Osteocyte (in vitro differentiated cells): ENCODE measurements at places on chromosomes 13 and 19. TPM values are rescaled to one million over a fixed set of nuclear protein-coding genes. Genes with fewer than 3 reads are reported as not detected.
A peak's percentile ranks its signal among the peaks of the same experiment; 100 is the strongest.

The OR10H1 gene
- not detected in 2 replicates for total RNA-seq

DNA sequence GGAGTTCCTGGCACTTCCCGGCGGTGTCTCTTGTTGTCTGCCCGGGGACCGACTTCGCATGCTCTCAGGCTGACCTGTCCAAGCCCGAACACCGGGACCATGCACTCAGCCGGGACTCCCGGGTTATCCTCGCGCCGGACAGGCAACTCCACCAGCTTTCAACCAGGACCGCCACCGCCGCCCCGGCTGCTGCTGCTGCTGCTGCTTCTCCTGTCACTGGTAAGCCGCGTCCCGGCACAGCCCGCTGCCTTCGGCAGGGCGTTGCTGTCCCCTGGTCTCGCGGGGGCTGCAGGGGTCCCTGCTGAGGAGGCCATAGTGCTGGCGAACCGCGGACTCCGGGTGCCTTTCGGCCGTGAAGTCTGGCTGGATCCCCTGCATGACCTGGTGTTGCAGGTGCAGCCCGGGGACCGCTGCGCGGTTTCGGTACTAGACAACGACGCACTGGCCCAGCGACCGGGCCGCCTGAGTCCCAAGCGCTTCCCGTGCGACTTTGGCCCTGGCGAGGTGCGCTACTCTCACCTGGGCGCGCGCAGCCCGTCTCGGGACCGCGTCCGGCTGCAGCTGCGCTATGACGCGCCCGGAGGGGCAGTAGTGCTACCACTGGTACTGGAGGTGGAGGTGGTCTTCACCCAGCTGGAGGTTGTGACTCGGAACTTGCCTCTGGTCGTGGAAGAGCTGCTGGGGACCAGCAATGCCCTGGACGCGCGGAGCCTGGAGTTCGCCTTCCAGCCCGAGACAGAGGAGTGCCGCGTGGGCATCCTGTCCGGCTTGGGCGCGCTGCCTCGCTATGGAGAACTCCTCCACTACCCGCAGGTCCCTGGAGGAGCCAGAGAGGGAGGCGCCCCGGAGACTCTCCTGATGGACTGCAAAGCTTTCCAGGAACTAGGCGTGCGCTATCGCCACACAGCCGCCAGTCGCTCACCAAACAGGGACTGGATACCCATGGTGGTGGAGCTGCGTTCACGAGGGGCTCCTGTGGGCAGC lies 661 bp downstream of the FREM2 start:
- peak; percentile 86 for DNase-seq

GRCh38 chr19:55247621-55248099 lies 11.2 kb downstream of the PPP6R1 start:
- DNase-seq = no peak

DNA sequence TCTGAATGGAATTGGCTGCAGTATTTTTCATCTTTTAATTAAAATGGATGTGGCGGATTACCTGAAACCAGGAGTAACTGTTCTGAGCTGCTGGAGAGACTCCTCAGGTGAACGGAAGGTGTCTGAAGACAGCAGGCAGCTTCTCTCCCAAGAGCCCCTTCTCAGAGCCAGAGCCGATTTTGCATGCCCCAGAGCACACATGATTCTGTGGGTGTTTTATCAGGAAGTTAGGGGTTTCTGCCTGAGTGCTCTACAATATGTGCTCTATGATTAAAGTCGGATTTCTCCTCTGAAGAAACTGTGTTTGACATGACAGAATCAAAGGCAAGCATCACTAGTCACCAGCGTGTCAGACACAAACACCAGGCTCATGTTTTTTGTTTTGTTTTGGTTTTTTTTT lies 60.7 kb upstream of the MCF2L start:
- no peak for DNase-seq

DNA sequence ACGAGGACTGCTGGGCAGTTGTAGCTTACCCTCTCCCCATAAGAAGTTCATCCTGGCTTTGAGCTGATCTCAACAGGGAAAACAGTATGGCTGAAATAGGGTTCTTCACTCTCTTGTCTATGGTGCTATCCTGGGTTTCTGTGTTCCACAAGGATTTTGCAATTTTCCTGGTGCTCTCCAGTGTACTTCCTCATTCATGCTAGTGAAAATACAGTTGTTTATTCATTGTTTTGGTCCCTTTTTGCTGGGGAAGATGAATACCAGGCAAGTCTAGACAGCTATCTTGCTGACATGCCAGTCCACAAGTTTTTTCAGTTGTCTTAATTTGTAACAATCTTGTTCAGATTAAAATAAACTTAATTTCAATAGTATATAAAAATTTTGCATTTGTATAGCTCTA lies 306.5 kb downstream of the DLEU7 start:
- no peak for DNase-seq

DNA sequence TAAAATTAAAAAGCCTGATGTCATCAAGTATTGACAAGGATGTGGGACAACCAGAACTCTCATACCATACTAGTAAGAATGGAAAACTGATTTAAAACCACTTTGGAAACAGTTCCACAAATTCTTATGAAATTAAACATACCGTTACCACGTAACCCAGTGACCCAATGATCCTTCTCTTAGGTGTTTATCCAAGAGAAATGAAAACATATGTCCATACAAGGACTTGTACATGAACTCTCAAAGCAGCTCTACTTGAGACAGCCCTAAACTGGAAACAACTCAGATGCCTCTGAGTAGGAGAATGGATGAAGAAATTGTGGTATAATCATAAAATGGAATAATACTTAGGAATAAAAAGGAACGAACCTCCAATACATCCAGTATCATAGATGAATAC lies 27.6 kb downstream of the SLC6A16 start:
- no peak for DNase-seq

GRCh38 chr13:48592688-48593049 lies 59.8 kb upstream of the RCBTB2 start:
- DNase-seq = no peak

DNA sequence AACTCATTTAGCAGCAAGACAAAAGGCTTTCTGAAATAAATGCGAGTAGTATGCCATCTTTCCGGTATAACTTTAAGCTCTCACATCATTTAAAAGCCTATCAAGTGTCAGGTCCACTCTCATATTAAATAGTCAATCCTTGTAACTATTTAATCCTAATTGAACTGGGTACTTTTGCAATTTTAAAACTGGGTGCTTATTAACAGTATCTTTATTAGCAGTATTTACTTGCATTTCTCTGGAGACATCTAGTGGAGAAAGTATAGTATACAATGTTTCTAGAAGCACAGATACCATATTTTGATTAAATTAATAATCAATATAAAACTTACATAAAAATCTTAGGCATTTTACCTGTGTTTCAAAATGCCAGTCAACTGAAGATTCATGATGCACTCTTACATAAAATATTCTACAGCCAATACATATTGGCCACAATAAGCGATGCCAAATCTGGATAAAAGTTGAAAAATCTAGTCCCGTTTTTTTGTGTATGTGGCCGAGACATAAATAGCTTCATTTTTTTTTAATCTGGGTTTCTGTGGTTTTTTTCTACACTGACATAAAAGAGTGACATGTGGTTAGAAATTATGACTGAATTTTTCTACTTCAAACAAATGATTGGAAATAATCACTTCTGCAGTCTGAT lies 4.3 kb upstream of the POSTN start:
- DNase-seq = no peak

- DNase-seq = no peak
Observed at GRCh38 chr19:6297202-6297601, 17.4 kb upstream of the MLLT1 start.

DNA sequence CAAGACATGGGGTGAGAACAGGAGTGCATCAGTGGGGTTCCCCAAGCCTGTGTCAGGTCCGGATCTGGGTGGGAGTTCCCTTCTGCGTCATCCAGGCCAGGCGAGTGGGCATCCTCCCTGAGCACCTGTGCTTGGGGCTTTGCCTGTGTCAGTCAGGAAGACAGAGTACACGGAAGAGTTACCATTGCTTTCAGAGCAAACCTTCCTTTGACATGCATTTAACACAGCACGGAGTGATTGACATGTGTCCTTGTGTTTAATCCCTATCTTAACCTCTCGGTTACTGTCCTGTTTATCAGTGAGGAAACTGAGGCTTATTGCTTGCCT lies 47.6 kb downstream of the CAPN12 start:
- no peak for DNase-seq

DNA sequence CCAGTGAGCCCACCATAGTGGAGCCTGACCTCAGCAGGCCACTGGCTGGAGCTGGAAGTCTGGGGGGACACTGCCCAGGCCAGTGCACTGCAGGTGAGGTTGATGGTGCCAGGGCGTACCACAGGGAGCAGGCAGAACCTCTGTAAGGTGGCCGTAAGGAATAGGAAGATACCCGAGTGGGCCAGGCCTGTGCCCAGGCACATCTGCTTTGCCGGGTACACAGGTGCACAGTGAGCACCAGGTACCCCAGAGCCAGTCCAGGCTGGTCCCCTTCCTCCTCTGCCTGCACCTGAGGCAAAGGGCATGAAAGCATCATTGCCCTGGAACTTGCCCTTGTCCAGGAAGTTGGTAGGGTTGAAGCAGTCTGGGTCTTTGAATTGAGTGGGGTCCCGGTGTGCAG lies 9.5 kb downstream of the EGLN2 start:
- DNase-seq = no peak

- no peak for DNase-seq
Observed at GRCh38 chr13:37515226-37515625, 83.3 kb downstream of the POSTN start.

- DNase-seq = no peak
Observed at GRCh38 chr13:97468331-97468730, 34.4 kb downstream of the RAP2A start.

- DNase-seq = peak; percentile 86
Observed at GRCh38 chr13:44904967-44905366, 84.3 kb downstream of the NUFIP1 start.

GRCh38 chr19:36488118-36488845 lies 1.1 kb downstream of the ZNF566 start:
- no peak for DNase-seq

- DNase-seq = no peak
Observed at GRCh38 chr19:13104360-13104847, 1.7 kb upstream of the LYL1 start.

The COL5A3 gene
- 68.7 and 80.9 TPM in 2 replicates for total RNA-seq

DNA sequence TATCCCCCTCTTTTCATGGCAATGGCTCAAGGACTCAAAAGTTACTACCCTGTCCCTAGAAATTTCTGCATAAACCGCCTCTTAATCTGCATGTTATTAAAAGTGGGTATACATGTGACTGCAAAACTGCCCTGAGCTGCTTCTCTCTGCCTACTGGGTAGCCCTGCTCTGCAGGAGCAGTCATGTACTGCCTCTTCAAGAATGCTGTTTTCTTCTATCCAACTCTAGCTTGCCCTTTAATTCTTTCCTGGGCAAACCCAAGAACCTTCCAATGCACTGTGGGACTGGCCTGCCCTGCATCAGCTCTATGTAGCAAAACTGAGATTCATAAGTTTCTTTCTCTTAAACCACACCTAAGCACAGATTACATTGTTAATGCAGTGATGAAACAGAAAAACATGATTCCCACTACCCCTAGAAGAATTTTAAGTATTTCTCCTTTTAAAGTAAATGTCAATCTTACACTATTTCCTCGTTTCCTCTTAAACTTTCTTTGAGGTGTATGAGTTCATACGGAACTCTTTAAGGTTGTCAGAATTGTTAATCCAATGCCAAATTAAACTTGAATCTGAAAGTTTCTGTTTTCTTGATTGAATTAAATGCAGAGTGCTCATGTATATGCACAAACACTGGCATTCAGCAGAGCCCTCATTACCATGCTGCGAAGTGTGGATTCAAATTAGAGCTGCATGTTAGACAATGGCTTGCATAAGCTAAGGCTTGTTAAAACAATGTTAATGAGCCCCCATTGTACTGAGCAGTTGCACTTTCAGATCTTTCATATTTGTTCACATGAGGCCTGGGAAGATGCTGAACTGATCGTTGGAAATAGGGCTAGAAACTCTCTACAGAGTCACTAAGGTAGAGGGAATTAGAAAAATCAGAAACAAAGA lies 669.9 kb upstream of the PCDH20 start:
- DNase-seq = no peak

DNA sequence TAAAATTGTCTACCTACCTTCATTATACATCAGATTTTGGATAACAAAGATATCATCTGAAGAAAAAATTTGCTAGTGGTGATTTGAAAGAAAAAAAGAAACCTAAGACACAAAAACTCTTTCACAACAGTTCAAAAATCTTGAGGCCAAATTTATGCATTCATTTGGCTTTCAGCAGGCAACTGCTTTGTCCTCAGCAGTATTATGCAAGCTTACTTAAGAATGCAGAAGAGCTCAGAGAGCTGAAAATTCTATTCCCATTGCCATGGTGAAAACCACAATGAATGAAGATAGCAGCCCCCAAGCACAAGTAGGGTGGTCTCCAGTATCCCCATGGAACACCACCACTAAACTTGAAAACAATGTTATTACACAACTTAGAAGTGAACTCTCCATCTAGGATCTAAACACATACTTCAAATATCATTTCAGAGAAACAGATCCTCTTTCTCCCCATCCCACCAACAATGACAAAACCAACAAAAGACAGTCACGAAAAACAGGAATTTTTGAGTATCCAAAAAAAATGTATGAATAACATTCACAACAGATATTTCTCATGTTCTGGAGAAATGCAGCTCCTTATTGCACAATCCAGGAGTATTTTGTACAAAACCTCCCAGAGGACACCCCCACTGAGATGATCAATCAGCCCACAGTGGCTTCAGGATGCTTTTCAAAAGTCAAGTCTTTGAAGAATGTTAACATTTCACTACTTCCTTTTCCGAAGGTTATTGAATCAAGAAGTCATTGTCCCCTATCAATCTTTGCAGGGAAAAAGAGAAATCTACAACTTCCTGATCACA lies 192.7 kb downstream of the LHFPL6 start:
- DNase-seq = no peak

The GNG8 gene
- total RNA-seq = not detected in 2 replicates

- DNase-seq = no peak
Observed at GRCh38 chr19:20287070-20287469, 120.1 kb downstream of the ZNF486 start.

- DNase-seq = no peak
Observed at GRCh38 chr19:4991996-4992698, 23.2 kb downstream of the KDM4B start.

DNA sequence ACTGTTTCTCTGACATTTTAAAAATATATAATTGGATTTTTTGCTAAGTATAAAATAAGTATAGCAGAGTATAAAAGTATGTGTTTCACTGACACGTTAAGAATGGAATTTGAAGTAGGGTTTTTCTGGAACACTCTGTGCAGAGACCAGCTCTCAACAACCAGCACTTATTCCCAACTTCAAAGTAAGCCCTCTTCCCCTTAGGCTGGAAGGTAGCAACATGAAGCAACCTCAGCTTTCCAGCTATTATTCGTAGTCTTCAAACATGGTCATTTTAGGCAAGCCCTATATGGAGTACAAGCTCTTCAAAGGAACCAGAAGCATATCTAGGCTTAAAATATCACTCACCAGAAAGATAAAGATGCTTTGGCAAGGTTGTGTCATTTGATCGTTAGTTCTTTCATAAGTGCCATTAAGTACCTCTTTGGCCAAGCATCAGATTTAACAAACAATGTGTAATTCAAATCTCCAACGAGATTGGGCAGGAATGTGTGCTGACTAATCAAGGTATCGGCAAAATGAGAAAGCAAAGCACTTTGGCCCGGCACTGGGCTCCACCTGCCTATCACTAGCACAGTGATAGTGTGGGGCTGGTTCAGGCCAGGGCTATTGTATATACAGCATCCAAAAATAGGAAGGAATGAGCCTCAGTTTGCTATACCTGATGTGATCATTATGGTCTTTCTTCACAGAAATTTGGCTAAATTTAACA lies 95.9 kb upstream of the FREM2 start:
- DNase-seq = no peak

GRCh38 chr19:27974082-27974513 lies 1238.9 kb downstream of the UQCRFS1 start:
- DNase-seq = no peak

The PDE4C gene
- total RNA-seq = 0.21 TPM in 1 of 2 replicates, not detected in the other

The FXYD7 gene
- total RNA-seq = 0.50 TPM in 1 of 2 replicates, not detected in the other
